ENCODE measurements at places on chromosomes 13 and 19.

DNA sequence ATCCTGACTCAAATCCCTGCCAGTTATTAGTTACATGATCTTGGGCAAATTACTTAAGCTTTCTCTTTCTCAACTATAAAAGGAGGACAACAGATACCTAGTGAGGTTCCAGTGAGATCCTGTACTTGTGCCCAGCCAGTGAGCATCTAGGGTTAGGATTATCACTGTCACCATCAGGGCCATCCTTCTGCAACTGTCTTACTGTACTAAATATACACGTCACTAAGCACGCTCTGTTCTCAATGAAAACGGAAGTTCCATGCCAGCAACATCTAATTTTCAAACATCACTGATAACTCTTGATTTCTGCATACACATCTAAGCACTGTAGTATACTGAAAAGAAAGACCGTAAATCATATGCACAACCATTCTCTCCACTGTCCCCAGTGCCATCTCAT lies 70.0 kb downstream of the FOXO1 start:
- no peak for DNase-seq

- DNase-seq, result no peak
Measured at GRCh38 chr13:69999875-70000274, 107.8 kb upstream of the ATXN8OS start.

DNA sequence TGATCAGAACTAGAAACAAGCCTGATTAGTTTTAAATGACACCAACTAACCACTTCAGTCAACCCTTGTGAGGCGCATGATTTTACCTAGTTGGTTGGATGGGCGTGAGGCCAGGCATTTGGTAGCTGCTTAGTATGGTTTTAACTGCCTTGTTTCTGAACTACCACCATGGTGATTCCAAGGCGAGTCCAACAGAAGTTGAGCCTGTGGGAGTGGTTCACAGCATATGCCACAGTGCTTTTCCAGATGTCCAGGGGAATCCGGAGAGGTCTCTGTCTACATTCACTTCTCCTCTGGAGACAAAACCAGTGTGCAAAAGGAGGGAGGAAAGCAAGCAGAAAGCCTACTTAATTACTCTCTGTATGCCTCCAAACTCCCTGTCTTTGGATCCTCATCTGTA lies 524.1 kb downstream of the GPC6 start:
- no peak for DNase-seq

- peak; percentile 77 for DNase-seq
Measured at GRCh38 chr19:45424191-45425058, 708 bp upstream of the ERCC1 start.

GRCh38 chr13:36000028-36000427 lies 131.2 kb downstream of the DCLK1 start:
- DNase-seq, result no peak

DNA sequence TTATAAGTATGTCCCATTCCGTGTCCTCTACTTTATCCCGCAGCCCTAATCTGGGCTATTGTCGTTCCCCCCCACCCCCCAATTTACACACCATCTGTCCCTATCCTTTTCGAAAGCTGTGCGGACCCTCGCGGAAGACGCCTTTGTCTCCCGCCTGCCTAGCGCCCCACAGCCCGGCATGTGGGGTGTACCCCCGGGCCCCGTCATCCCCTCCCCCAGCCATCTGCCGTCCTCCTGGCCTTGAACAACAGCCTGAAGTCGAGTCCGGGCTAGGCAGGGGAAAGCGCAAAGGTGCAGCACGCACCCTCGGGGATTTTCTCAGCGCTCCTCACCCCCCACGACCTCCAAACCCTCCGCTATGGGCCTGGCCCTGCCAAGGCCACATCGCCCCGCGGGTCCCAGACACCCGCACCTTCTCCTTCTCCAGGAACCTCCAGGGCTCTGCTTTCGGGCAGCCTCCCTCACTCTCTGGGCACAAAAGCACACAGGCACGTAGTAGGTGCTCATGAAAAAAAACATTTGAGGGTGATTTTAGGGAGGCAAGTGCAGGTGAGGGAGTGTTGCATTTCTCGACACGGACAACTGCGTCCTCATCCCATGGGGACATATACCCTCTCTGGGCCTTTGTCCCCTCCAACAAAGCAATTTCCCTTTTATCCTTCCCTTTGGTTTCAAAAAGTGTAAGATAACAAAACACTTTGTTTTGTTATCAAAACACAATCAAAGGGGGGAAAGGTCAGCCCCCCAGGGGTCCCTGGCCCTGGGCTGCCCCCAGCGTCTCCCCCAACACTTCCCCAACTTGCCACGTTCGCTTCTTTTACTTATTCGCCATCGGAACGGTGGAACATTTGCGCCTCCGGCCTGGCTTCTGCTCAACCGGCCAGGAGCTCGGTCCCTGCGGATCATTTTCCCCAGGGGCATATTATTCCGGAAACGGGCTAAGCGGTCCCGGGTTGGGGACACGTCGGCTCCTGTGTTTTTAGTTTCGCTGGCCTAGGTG lies 16.4 kb downstream of the CCDC124 start:
- no peak for DNase-seq

All from AML-193 (cell line).